Heart left ventricle (tissue), 16 donors: ENCODE measurements at places on chromosomes 11 and 22. TPM values are rescaled to one million over a fixed set of nuclear protein-coding genes. Genes with fewer than 3 reads are reported as not detected.

YPEL1 gene
- 6.6 TPM for total RNA-seq

SCGB2A2 gene
- not detected for total RNA-seq

TRPC6 gene
- 0.66 TPM for total RNA-seq

GLB1L3 gene
- not detected for total RNA-seq

APOBEC3B gene
- 0.92 TPM for total RNA-seq

AIFM3 gene
- not detected for total RNA-seq

CRYBA4 gene
- total RNA-seq = not detected

CHRNA10 gene
- total RNA-seq = 0.30 TPM

CRYBB1 gene
- total RNA-seq = not detected

FAM181B gene
- total RNA-seq = 0.08 TPM

AGBL2 gene
- not detected for total RNA-seq

PKDREJ gene
- 0.13 TPM for total RNA-seq

TMEM25 gene
- total RNA-seq = 10.8 TPM

FAM111B gene
- 0.42 TPM for total RNA-seq

FGF19 gene
- total RNA-seq = not detected

SCN4B gene
- 12.7 TPM for total RNA-seq

MYEOV gene
- not detected for total RNA-seq

NXPE4 gene
- not detected for total RNA-seq

HSCB gene
- total RNA-seq = 18.3 TPM

TSPAN18 gene
- total RNA-seq = 123 TPM

GAB4 gene
- total RNA-seq = not detected

TRIM48 gene
- total RNA-seq = not detected

SYCE3 gene
- total RNA-seq = not detected

OR52A1 gene
- not detected for total RNA-seq

KDM4D gene
- 1.2 TPM for total RNA-seq

SPDYC gene
- not detected for total RNA-seq

RAPSN gene
- total RNA-seq = 4.4 TPM

HEPN1 gene
- total RNA-seq = not detected

P2RY6 gene
- total RNA-seq = 3.6 TPM

LGR4 gene
- 20.8 TPM for total RNA-seq

PLEKHB1 gene
- total RNA-seq = 36.3 TPM

FGF4 gene
- not detected for total RNA-seq

NRIP3 gene
- 0.58 TPM for total RNA-seq

LINC01488 gene
- not detected for total RNA-seq

SYT7 gene
- 22.7 TPM for total RNA-seq

STK33 gene
- total RNA-seq = 24.1 TPM

MS4A6A gene
- 30.7 TPM for total RNA-seq
